ENCODE measurements at places on chromosomes 12 and 14. TPM values are rescaled to one million over a fixed set of nuclear protein-coding genes. Genes with fewer than 3 reads are reported as not detected.

DNA sequence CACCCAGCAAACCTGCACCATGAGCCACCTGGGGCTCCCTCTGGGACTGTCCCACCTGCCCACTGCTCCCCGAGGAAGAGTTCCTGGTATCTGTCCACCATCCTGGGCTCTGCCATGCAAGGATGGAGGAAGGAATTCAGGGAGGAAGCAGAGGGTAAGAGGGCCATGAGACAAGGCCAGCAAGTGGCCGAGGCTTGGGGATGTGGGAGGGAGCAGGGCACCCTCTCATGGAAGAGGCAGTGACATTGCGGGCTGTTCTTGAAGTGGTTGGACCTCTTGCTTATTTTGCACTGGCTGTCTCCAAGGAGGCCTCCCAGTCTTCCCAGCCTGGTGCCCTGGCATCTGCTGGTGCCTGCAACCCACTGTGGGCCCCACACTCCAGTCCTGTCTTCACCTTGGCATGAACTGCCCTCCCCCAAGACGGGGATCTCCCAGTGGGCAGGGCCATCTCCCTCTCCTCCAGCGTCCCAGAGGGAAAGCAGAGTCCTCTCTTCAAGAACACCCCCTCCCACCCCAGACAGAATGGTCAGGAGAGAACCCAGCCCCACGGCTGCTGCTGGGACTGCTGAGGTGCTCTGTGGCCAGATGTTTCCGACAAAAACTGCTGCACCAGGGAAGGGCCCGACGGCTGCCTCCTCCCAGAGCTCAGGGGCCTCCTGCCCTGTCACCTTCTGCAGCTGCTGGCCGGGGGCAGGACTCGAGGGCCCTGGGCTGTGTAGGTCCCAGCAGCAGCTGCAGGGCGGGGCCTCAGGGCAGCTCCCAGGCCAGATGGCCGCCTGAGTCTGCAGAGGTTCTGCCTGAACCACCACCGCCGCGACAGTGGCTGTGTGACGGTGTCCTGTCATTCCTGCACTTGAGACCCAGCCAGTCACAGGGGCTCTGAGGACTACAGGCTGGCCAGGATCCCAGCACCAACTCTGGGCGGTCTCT lies 1.8 kb upstream of the AKT1 start:
- no peak for DNase-seq

The USP44 gene
- total RNA-seq = not detected

The DIO2 gene
- 0.90 TPM for total RNA-seq

The KRT72 gene
- total RNA-seq = not detected

DNA sequence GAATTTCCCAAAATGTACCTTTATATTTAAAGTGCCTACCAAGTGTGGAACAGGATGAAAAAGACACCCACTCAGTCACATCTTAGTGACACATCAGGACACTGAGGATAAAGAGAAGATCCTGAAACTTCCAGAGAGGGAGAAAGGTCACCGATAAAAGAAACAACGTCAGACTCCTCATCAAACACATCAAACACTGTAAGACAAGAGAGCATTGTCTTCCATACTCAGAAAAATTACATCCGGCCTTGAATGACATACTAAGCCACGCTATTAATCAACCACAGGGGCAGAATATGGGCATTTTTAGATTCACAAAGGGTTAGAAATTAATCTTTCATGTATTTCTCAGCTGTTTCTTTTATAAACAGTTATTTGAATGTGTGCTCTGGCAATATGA lies 490.3 kb downstream of the APAF1 start:
- no peak for DNase-seq

GRCh38 chr12:11798856-11799501 lies 149.5 kb downstream of the ETV6 start:
- peak; percentile 99 for DNase-seq

- DNase-seq = no peak
These were observed 7.8 kb upstream of the CACNA2D4 start for GRCh38 chr12:1926251-1926657.

GRCh38 chr12:53950437-53950773 lies 4.3 kb upstream of the HOXC12 start:
- DNase-seq = no peak

GRCh38 chr12:111166779-111167540 lies 201.9 kb downstream of the PHETA1 start:
- no peak for DNase-seq

DNA sequence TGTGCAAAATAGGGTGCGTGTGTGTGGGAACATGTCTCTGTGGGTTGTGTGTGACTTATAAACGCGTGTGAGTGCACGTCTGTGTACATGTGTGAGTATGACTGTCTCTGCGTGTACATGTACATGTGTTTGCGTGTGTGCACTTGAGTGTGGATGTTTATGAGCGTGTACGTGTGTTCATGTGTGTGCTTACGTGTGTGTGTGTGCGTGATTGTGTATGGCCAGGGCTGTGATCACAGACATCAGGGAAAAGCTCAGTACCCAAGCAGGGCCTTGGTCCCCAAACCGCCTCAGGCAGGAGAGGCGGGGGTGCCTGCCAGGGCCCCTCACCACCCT lies 326.3 kb upstream of the DIO3 start:
- DNase-seq = no peak

DNA sequence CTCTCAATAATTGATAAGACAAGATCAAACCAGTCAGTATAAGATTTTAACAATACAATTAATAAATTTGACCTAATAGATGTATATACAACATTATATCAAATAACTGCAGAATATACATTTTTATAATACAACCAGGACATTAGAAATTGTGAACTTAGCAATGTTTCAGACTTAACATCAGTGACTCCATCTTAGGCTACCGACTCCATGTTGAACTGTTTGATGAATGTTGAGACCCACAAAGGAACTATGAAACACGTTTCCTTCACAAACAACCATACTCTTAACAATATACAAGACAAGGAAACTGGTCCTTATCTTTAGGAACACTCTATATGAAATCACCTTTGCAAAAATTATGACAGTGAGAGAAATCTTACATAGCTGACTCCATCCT lies 13.9 kb upstream of the LALBA start:
- DNase-seq = no peak

The SMCO2 gene
- 0.35 TPM for total RNA-seq

The DACT1 gene
- total RNA-seq = 0.30 TPM

The PAX9 gene
- 2.2 TPM for total RNA-seq

DNA sequence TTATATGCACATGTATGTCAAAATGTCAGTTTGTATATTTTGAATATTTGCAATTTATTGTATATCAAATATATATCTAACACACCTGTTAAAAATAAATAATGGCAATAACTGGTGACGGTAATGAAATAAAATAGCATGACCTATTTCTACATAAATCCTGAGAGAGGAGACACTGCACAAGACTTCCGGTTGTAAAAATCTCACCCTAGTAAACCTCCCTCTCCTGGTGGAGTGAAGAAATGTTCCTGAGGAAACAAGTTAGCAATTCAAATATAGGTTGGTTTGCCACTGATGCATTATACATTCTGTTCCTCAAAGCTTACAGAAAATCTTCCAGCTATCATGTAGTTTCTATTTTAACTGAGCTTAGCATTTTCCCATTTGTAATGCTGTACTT lies 166.1 kb upstream of the SYT10 start:
- peak; percentile 18 for DNase-seq

GRCh38 chr12:42969355-42969754 lies 379.8 kb upstream of the PRICKLE1 start:
- DNase-seq = no peak

GRCh38 chr12:51522696-51523095 lies 68.3 kb upstream of the SCN8A start:
- no peak for DNase-seq

The DBX2 gene
- not detected for total RNA-seq

DNA sequence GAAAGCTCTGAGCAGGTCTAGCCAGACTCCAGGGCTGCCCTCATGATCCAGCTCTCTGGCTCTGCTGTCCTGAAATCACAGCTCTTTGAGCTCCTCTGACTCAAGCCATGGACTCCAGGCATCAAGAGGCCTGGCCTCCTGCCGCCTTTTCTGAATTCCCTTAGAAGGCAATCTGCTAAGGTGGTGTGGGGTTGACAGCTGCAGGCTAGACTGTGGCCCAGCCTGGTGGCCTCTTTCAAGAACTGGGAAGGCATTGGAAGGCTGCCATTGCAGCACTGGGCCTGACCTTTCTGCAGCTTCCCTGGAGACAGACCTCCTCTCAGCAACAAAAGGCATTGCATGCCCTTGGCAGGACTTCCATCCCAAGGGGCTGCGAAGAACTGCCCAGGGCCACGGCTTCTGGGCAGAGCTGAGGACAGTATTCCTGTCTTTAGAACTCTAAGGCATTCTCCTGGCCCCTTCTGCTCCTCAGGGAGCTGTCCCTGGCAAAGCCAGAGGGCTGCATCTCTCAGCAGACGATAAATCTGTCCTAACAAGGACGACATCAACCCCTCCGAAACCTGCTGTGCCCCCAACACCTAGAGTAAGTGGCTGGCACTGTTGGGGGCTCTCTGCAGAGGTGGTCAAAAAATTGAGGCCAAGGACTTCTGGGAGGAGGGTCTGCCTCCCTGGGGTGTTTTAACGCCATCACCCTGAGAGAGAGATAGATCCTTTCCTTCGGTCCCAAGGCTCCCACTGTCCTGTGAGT lies 115.6 kb downstream of the RBM19 start:
- no peak for DNase-seq

- DNase-seq = peak; percentile 50
These were observed 12.2 kb upstream of the ITPR2 start for GRCh38 chr12:26845057-26845666.

DNA sequence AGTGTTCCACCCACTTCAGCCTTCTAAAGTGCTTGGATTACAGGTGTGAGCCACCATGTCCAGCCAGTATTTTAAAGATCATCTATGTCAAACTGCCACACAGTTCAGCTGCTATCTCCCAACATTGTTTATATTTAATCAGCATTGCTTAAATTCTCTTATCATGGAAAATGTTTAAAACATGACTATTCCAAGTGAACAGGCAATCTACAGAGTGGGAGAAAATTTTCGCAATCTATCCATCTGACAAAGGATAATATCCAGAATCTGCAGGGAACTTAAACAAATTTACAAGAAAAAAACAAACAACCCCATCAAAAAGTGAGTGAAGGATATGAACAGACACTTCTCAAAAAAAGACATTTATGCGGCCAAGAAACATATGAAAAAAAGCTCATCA lies 69.4 kb upstream of the NAV3 start:
- DNase-seq = no peak

DNA sequence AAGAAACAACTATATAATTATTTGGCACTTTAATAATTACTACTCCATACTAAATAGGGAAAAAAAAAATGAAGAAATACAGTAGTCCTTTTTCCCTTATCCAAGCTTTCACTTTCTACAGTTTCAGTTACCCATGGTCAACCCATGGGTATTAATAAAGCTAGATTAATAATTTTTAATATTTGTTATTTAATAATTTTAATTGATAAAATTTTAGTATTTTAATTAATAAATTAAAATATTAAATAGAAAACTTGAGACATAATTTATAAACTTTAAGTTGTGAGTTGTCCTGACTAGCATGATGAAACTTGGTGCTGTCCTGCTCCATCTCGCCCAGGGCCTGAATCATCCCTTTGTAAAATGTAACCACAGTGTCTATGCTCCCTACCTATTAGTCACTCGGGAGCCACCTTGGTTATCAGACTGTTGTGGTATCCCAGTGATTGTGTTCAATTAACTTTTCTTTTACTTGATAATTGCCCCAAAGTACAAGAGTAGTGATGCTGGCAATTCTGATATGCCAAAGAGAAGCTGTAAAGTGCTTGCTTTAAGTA lies 71.8 kb downstream of the PAWR start:
- peak; percentile 73 for DNase-seq

GRCh38 chr12:97300891-97301290 lies 161.7 kb upstream of the RMST start:
- peak; percentile 64 for DNase-seq

DNA sequence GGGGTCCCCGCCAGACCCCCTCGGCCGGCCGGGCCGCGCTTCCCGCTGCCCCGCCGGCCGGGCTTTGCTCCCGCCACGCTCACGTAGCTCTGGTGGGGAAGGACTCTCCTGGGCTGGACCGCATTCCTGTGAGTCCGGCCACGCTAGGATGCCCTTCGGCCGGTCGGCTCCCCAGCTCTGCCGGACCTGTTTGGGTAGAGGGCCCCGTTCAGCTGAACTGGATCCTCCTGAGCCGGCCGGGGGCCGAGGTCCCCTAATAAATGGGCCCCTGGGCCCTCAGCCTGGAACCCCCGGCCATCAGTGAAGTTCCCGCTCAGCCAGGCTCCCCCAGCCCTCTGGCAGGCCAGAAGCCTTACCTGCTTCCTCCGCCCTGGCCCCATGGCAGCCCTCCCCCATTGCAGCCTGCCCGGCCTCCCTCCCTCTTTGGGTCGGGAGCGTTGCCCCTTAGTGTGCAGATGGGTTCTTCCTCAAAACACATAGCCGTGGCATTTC lies 593 bp downstream of the UNC119B start:
- DNase-seq = no peak

The AICDA gene
- total RNA-seq = not detected

- no peak for DNase-seq
These were observed 8.3 kb upstream of the CAPRIN2 start for GRCh38 chr12:30763053-30763452.

GRCh38 chr12:89372584-89373370 lies 20.5 kb upstream of the DUSP6 start:
- DNase-seq = no peak

GRCh38 chr12:124433147-124433874 lies 134.1 kb downstream of the NCOR2 start:
- DNase-seq = no peak

- no peak for DNase-seq
These were observed 5.5 kb downstream of the ACTN1 start for GRCh38 chr14:68973639-68974038.

The COCH gene
- total RNA-seq = 3.7 TPM

GRCh38 chr12:124774462-124775167 lies 89.0 kb downstream of the SCARB1 start:
- peak; percentile 90 for DNase-seq

The LYZ gene
- not detected for total RNA-seq

The KRT8 gene
- 199 TPM for total RNA-seq

- DNase-seq = no peak
These were observed 20.6 kb downstream of the CCDC92 start for GRCh38 chr12:123952037-123952436.

The OR6C2 gene
- total RNA-seq = not detected

- no peak for DNase-seq
These were observed 109.0 kb upstream of the SLC16A7 start for GRCh38 chr12:59486827-59487226.

Data from HT1080 (cell line).